ENCODE measurements at places on chromosomes 2 and 18.

- no peak for DNase-seq
These were observed 276.3 kb downstream of the RND3 start for GRCh38 chr2:150211164-150211631.

DNA sequence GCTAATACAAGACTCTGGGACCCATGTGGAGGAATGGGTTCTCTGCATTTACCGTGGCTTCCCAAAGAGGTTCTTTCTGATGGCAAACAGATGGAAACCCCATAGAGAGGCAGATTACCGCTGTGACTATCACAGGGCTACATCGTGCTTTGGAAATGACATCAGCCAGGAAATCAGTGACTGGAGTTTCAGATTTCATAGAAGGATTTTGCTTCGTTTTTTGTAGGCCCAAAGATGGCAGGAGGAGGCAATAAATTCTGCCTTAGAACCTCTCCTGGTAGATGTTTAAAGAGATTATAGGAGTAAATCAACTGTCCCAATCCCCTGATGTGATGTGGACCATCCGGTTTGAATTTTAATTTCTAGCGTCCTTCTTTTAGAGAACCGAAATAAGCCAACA is 214.1 kb downstream of the AGPS start:
- DNase-seq = no peak

- peak; percentile 29 for DNase-seq
These were observed at the start of gene SKA1 for GRCh38 chr18:50374753-50375391. SKA1 (plus strand) TSS chr18:50375046; CDS start chr18:50375831, 785 bp downstream.

- no peak for DNase-seq
These were observed 10.1 kb upstream of the ATP8B1 start for GRCh38 chr18:57813245-57813644.

Measured in cortex of kidney (tissue), 1 donor.